ENCODE measurements at places on chromosomes 12 and 14. TPM values are rescaled to one million over a fixed set of nuclear protein-coding genes. Genes with fewer than 3 reads are reported as not detected.
A peak's percentile ranks its signal among the peaks of the same experiment; 100 is the strongest.

The NAB2 gene
- 47.5 TPM for total RNA-seq

The GUCY2C gene
- not detected for total RNA-seq

The CPNE6 gene
- total RNA-seq, result not detected

- no peak for DNase-seq
Observed at GRCh38 chr14:32564596-32564995, 235.5 kb downstream of the AKAP6 start.

GRCh38 chr12:116358893-116359761 is 81.6 kb upstream of the MED13L start:
- DNase-seq, result peak; percentile 97

The ANKS1B gene
- total RNA-seq, result 36.8 TPM

DNA sequence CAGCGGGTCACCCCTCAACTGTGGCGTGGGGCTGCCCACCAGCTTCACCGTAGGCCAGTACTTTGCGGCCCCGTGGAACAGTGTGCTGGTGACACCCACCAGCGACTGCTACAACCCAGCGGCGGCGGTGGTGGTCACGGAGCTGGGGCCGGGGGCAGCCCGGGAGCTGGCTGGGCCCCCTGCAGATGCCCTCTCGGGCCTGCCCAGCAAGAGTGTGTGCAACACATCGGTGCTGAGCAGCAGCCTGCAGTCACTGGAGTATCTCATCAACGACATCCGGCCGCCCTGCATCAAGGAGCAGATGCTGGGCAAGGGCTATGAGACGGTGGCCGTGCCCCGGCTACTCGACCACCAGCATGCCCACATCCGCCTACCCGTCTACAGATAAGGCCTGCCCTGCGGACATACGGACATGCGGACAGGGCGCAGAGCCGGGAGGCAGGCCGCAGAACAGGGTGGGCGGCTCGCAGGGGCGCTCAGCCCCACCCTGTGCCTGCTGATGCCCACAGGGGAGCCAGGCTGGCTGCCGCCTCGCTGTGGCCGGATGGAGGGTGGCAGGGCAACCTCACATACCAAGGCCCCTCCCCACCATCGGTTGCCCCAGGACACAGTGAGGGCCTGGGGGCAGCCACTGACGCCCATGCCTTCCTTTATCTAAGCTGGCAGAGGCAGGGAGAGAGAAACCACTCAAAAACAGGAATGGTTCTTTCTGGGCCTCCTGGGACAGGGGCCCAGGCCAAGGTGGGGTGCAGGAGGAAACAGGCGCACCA is 55.5 kb downstream of the FAM222A start:
- no peak for DNase-seq

All from Daoy (cell line).